ENCODE measurements at places on chromosomes 12 and 14.
A peak's percentile ranks its signal among the peaks of the same experiment; 100 is the strongest.

DNA sequence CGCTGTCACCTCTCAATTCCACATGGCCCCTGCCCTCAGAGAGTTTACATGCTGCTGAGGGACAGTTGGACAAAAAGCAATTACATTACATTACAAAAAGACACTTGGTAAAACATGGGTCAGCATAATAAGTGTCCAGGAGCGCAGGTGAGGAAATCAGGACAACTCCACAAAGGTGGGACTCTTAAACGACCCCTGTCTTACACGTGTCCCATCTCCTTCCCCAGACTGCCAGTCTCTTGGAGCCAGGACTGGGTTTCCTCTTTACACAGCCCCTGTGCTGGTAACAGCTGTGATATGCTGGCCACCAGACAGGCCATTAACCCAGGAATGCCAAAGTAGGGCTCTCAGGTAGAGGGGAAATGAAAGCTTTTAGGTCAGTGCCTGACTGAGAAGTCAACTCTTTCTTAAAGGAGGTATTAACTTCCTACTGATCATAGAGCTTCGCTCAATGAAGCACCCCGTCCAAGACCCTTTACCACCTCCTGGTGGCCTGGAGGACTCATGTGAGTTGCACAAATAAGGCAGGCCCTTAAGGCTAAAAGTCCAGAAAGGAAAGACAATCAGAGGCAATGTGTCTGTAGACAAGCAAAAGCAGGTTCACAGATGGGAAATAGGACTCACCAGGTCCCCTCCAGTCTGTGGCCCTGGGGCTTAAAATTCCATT is 55.5 kb downstream of the ANO2 start:
- DNase-seq, result no peak

- DNase-seq, result no peak
These were observed 33.0 kb downstream of the FOXN3 start for GRCh38 chr14:89384023-89384422.

- DNase-seq, result peak; percentile 64
These were observed 59.4 kb downstream of the TSPAN11 start for GRCh38 chr12:30985814-30986452.

GRCh38 chr12:122067966-122068365 is 10.6 kb upstream of the MLXIP start:
- no peak for DNase-seq

- DNase-seq, result no peak
These were observed 54.1 kb downstream of the AK7 start for GRCh38 chr14:96445844-96446710.

DNA sequence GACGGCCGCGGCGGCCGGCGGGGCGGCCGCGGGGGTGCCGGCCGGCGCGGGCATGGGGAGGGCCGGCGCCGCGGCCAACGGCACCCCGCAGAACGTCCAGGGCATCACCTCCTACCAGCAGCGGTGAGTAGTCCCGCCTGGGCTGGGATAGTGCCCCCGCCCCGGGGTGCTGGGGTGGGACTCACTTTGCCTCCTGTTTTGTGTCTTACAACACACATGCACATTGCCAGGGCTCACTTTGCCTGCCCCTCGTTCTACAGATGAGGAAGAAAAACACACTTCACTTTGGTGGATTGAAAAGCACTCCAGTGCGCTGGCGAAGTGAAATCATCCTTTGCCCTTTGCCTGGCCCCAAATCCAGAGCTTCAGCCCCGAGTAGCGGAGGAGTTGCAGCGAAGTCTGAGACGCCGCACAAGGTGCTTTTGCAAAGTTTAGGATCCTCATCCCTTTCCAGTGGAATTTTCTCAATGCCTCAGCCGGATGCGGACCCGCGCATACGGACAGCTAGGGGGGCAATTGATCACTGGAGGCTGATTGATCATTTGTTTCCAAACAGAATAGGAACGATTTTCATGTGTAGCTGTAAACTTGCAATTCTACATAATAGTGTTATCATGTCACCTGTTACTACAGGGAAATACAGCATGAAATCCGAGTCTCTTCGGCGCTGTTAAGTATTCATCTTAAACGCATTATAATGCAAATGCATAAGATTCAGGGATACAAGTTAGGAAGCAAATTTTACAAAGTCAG is 3.6 kb upstream of the NPAS3 start:
- no peak for DNase-seq

DNA sequence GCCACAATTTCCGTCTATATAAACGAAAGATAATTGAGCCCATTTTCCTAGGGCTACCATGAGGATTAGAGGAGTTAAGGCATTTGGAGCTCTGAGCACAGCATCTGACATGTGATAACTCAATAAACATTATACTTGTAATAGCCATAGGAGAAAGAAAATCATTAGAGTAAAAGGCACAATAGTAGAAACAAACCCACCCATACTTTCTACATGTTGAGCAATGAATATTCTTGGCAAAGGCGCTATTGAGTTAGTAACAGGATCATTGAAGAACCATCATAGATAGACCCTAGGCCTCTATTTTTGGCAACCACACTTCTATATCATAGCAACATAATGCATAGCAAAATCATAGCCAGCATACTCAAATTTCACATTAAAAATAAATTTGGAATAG is 664.1 kb downstream of the NOVA1 start:
- DNase-seq, result no peak

DNA sequence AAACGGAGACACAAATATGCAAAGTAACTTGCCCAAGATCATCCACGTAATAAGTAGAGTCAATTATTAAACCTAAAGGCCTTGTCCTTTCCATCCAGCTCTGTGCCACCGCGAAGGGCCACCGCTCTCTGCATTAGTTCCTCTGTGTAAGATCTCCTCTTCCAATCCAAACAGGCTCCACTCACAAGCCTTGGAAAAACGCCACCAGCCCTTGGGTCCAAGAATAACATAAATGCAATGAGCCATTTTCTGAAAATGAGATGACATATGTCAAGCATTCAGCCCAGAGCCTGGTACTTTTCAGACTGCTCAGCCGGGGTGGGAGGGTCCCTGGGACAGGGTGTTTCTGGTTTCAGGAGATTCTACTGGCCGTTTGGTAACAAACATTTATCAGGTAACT is 30.0 kb downstream of the DGLUCY start:
- no peak for DNase-seq

All from D721Med (cell line).